ENCODE measurements at places on chromosomes 2 and 18.

DNA sequence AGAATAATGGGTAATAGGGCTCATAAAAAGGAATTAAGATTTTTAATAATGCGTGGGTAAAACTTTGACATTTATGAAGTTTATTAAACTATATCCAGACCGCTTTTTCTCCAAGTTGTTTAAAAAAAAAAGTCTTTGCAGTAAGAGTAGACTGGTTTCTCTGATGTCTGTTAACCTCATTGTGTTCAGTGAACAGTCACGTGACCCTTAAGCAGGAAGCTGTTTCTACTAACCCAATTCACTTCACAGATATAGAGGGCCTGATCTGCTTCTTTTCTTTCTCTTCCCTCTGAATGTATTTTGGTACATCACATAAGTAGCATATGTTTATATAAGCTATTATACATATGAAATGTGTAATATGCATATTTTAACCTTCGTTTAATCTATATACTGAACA lies 1011.3 kb upstream of the CELF4 start:
- DNase-seq = no peak

- peak; percentile 62 for DNase-seq
These were observed 9.3 kb downstream of the TGOLN2 start for GRCh38 chr2:85318222-85319074.

DNA sequence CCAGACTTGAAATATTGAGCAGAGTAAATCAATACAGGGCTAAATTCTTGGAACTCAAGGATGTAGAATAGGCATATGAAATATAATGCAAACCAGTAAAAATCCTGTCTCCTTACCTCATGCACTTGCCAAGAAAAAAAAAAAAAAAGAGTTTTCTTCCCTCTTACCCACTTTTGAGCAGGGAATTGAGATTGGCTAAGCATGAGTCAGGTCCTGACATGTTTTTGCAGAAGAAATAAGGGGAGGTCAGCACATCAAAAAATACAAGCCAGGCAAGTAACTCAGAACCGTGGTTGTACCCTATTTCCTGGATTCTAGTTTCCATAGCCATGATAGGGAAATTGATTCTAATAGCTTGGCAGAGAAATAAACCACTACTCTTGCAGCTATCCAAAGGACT lies 1526.7 kb downstream of the LRP1B start:
- no peak for DNase-seq

DNA sequence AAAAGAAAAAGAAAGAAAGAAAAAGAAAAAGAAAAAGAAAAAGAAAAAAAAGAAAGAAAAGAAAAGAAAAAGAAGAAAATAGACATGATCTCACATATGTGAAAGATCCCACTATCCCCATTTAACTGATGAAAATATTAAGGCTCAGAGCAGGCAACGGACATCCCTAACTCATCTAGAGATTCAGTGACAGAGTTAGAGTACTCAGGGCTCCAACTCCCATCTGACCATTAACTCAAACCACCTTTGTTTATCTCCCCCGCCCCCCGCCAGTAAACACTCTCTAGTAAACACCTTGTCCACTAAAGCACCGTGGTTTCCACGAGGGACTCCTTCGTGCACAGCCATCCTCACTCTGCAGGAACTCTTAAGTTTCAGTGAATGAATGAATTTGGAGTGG lies 142.9 kb downstream of the TGIF1 start:
- no peak for DNase-seq

- DNase-seq = no peak
These were observed 210.3 kb downstream of the CLIP4 start for GRCh38 chr2:29325544-29325943.

All from right hindlimb (tissue), 1 donor.